ENCODE measurements at places on chromosomes 2 and 18.

DNA sequence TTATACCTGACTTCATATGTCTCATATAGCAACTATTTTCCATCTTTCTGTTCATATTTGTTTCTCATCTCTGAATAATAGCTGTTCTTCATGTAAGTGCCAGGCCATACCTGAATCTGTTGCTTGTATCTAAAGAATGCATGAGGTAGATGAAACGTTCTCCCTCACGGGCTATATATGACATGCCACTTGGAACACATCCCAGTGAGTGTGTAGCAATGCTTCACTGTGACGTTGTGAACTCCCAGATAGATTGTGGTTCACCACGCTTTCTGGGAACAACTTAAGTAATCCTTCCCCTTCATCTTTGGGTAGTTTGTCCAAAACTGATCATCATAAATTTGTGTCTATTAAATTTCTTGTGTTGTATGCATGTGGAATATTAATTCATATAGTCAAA lies 60.1 kb downstream of the RDH14 start:
- DNase-seq, result no peak

DNA sequence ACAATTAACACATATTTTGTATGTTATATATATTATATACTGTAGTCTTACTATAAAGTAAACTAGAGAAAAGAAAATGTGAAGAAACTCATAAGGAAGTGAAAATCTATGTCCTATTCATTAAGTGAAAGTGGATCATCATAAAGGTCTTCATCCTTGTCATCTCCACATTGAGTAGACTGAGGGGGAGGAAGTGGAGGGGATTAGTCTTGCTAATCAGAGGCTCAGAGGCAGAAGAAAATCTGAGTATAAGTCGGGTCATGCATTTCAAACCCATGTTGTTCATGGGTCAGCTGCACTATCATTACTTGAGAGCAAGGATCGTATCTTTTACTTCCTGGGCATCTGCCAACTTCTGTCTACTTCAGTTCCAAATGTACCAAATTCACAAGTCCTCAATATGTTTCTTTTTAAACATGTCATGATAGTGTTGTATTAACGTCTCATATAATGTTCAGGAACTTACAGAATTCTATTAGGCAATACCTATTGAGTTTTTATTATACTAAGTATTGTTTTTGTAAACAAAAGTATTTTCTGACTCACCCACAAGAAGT lies 208.9 kb upstream of the BOD1L2 start:
- no peak for DNase-seq

GRCh38 chr2:167942366-167943081 lies 304.9 kb downstream of the STK39 start:
- DNase-seq, result no peak

DNA sequence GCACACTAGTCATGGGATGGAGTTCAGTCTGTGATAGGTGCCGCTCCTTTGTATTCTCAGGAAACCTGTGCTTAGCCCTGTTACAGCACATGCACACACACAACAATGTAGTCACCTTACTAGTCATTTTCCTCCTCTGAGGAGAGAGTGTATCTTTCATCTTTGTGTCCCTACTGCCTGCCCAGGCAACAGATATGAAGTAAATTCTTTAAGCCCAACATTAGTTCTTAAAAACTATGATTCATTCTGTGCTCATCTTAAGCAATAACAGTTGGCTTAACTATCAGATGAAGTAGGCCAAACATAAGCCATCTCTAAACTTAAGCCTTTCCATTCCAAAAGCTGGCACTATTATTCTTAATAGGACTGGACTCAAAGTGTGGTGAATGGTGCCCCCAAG lies 186.5 kb downstream of the LNPK start:
- DNase-seq, result no peak

GRCh38 chr2:55049821-55050099 lies 491 bp downstream of the RTN4 start:
- DNase-seq, result no peak

DNA sequence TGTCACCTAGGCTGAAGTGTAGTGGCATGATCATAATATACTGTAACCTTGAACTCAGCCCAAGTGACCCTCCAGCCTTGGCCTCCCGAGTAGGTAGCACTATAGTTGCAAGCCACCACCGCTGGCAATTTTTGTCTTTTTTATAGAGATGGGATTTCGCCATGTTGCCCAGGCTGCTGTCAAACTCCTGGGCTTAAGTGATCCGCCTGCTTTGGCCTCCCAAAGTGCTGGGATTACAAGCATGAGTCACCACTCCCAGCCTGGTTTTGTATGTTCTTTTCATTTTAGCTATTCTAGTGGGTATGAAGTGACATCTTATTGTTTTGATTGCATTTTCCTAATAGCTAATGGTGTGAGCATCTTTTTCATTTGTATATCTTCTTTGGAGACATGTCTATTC lies 11.3 kb upstream of the EXOC6B start:
- no peak for DNase-seq

GRCh38 chr2:108565778-108566375 lies 31.6 kb downstream of the LIMS1 start:
- DNase-seq, result no peak

DNA sequence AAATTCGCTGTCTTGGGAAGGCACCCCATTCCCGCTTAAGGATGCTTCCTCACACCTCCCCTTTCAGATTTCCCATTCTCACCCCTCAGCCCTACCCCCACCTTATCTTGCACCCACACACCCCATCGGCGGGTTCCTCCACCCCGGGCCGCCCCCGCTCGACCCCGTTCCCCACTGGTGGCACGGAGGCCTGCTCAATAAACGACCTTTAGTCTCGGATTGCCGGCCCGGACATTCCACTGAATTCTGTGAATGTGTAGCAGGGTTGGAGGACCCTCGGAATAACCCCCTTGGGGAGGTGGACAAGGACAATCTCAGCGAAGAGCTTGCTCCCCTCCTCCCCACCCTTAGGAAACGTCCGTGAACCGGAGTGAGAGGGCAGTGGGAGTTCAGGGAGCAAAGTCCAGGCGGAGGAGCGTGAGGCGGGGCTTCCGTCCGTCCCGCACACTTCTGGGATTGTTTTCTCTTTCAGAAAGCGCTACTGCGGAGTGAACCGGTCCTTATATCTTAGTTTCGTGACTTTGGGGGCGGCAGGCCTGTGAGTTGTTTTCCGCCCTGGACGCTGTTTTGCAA lies 2.8 kb upstream of the LBX2 start:
- no peak for DNase-seq

Measured in NCI-H187 treated with DMSO at 0.1 percent for 48 hours (cell line).